ENCODE measurements at places on chromosomes 2 and 18.
A peak's percentile ranks its signal among the peaks of the same experiment; 100 is the strongest.

DNA sequence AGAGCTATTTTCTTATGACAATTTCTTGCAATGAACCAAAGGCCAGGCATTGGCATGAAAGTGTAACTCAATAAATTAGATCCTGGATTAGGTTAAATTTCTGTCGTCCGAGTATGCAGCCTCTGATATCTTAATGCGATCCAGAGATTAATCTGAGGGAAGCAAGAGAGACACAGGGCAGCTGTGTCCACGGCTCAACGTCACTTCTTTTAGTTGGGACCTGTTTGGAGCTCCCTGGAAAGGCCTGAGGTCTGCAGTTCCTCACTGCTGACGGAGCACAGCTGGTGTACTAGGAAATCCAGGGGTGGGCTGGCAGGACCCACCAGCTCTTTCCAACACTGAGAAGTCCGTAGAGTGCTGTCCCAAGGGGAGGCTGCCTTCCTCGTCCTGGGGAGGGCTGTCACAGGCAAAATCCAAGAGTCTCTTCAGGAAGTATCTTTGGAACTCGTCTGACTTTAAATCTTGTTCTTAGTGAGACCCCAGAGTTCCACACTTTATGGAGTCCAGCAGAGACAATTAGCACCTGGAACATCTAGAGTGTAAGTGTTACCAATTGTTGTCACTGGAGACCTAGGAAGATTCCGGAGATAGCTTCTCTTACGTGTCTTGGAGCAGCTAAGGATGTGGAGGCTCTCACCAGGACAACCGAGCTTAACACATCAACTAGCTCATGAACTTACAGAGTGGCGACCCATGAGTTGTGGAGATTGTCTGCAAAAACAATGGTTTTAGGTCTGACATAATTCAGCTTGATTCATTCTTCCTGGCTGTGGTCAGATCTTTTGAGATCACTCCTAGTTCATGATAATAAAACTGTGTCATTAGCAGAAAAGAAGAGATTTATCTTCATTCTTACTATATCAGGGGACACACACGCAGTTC, 173.7 kb downstream of the ACKR3 start:
- no peak for DNase-seq

- no peak for DNase-seq
Measured at GRCh38 chr2:189466656-189467055, 25.4 kb downstream of the WDR75 start.

DNA sequence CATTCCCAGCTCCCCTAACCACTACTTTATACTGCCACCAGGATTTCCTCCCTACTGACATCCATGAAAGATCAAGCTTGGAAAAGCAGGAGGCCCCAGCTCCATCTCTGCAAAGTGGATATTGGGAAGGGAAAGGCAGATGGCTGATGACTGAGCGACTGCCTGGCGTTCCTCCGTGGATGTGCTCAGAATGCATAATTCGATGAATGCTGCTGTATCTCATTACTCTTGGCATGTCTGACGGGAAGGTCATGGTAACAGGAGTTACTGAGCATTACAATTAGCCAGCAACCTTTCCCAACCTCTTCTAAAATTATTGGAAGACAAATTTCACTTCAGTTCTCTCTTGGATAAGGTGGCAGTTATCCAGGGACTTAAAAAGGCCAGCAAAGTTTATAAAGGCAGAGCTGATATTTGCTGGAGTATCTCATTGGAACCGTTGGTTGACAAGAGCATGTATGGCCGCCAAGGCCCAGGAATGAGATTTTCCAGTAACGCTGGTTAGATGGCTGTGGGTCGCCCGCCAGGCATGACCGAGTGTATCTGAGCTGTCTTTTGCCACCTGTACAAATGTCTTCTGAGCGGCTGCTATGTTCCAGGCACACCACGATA, 34.5 kb downstream of the KCNE4 start:
- no peak for DNase-seq

DNA sequence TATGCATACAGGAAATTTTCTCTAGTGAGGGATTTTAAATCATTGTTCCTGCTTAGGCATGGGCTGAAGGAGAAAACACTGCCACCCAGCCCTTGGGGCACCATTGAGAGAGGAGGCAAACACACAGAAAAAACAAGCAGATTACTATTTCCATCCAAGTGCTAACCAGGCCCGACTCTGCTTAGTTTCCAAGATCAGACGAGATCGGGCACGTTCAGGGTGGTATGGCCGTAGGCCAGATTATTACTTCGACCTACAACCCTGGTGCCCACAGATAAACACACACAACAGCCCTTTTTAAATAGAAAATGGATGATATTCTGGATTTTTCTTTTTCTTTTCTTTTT, 45.4 kb upstream of the RHOB start:
- DNase-seq = no peak

DNA sequence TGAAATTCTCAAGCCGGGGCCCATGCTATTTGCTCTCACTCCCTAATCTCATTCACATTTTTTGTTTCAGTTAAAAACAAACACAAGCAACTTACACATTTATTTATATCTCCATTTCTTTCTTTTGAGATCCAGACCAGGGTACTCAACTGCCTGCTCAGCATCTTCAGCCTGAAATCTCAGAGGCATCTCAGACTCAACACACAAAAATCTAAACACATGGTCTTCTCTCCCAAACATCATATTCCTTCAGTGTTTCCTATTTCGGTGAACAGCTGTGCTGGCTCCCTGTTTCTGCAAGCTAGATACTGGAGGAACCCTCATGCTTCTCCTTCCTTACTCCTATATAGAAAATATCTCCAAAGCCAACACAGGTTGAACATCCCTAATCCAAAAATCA, 11.3 kb upstream of the RTTN start:
- no peak for DNase-seq

DNA sequence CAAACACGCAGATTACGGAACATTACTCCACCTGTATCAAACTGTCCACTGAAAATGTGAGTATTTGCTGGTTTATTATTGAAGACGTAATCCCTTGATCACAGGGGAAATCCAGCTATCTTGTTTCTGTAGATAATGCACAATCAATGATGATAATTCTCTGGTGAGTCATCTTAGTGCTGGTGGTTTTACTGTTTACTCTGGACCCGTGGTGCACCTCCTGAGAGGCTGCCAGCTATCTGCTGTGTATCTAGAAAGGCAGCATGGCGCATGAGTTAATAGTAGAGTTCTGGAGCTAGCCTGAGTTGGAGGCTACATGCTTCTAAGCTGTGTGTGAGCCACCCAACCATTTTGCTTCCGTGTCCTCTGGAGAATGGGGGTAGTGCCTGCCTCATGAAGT, 6.5 kb downstream of the NCAPH start:
- DNase-seq = no peak

- no peak for DNase-seq
Measured at GRCh38 chr2:34291076-34291475, 692.0 kb upstream of the FAM98A start.

DNA sequence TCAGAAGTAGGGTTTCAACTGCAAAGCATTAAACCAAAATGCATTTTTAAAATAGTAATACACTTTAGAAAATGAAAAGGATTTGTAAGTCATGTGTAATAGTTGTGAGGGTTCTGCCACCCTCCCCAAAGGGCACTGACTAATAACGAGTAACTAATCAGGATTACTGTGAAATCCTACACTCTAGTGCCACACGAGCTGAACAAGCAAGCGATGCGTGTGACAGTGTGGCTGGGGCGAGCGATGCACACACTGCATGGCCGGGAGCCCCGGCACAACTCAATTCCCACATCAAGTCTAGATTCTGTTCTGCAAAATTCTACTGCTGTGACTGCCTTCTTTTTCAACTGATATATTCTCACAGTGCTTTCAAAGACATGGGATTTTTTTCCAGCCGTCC, 156.4 kb downstream of the SEPTIN10 start:
- DNase-seq = no peak

GRCh38 chr2:26001743-26002351, 19.6 kb upstream of the KIF3C start:
- DNase-seq = no peak

DNA sequence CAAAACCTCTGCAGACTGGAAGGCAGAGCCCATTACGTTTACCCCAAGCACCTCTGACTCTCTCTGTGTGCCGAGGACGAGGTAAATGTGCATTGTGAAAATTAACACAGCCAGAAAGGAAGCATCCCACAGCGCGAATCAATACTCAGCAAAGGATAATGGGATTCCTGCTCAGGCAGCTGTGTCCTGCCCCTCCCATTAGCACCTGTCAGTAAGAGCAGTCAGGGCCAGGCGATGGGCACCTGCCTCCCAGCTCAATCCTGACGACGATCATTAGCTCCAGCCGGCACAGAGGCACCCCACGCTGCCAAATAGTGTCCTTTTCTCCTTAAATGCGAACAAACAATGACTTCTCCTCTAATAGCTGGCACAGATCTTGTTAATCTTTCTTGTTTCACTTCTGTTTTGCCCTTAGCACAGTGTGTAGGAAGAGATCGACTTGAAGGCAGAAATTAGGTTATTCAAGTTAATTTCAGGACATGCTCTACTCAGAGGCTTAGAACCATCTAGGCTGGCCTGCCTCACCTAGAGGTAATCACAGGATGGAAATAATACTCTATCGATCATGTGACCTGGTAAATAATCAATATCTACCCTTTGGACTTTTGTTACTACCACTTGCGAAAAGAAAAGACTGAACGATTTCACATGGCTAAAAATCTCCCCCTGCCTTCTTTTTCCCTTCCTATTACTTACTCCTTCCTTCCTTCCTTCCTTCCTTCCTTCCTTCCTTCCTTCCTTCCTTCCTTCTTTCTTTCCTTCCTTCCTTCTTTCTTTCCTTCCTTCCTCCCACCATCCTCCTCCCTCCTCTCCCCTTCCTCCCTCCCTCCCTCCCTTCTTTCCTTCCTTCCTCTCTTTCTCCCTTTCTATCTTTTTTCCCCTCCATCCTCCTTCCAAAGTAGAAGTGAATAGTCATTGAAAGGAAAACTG, 487.9 kb upstream of the ID2 start:
- DNase-seq = no peak

DNA sequence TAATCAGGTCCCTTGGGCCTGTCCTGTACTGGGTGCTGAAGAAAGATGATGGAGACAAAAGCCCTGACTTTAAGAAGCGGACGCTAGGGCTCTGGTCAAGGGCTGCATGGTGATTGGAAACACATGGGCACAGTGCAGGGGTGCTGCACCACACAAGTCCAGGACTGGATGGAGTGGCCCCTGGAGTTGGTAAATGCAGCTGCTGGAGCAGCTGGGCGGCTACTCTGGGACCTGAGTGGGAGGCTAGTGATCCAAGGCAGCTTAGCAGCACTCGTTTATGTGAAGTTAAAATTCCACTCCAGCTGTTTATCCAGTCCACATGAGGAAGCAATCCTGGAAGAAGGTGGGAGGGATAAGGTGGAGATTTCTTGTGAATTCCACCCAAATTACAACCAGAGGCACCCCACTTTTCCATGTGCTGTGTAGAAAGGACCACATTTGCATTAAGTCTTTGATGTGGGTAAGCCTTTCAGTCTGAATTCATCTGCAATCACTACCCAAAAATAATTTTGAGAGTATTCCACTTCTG, 24.9 kb downstream of the MERTK start:
- DNase-seq = no peak

DNA sequence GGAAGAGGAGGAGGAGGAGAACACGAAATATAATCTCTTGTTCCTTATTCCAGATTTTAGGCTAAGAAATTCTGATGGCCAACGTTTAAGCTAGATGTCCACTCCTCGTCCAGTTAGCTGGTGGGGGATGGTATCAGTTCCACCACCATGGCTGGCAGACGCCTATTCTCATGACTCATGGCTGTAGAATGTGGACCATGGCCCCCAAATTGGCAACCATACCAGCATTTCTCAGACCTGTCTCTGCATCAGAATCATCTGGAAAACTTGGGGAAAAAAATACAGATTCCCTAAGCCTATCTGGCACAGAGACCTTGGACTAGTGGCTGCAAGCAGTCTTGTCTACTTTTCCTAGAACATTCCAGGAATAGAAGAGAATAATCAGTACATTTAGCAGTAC, 267.7 kb upstream of the SIX2 start:
- no peak for DNase-seq

DNA sequence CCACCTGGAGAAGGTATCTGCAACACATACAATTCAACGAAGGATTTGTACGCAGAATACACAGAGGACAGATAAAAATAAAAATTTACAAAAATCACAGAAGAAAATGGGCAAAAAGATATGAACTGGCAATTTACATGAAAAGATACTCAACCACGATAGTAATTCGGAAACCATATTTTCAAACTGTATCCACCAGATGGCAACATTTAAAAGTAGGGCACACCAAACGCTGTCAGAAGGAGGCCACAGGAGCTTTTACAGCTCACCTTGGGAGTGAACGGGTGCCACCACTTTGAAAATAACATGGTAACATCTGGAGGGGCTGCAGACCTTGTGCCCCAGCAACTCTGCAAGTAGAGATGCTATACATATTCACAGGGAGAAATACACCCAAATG, 9.8 kb downstream of the KIF1A start:
- DNase-seq = no peak

DNA sequence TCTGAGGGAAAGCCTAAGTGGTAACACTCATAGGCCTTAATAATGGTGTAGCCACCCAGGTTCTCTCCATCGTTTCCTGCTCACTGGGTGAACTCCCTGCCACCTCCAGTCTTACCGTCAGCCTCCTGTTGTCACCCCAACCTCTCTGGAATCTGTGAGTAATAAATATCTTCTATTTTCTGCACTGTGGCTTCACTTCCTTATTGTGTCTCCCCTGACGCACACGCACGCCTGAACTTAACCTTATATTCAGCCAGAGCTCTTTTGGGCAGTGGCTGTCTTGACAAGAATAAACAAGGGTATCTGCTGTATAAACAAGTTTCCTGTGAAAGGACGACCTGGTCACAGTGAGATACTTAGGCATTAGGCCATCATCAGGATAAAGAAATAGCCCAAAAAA, 467.2 kb downstream of the SPAG16 start:
- peak; percentile 57 for DNase-seq

- DNase-seq = no peak
Measured at GRCh38 chr2:104444392-104444791, 409.5 kb upstream of the POU3F3 start.

All from GM10248 (cell line).